ENCODE measurements at places on chromosomes 5 and 9. TPM values are rescaled to one million over a fixed set of nuclear protein-coding genes. Genes with fewer than 3 reads are reported as not detected.

GRCh38 chr5:38148021-38148625, 110.2 kb upstream of the EGFLAM start:
- no peaks in the 10 kb centered on the region for H3K4me1 ChIP-seq
- H3K4me3 ChIP-seq = no peak overlapping the region
- H3K36me3 ChIP-seq = no peaks in the 10 kb centered on the region
- no peaks in the 10 kb centered on the region for H3K27me3 ChIP-seq
- no peak overlapping the region for H3K27ac ChIP-seq
- no peak for DNase-seq

DNA sequence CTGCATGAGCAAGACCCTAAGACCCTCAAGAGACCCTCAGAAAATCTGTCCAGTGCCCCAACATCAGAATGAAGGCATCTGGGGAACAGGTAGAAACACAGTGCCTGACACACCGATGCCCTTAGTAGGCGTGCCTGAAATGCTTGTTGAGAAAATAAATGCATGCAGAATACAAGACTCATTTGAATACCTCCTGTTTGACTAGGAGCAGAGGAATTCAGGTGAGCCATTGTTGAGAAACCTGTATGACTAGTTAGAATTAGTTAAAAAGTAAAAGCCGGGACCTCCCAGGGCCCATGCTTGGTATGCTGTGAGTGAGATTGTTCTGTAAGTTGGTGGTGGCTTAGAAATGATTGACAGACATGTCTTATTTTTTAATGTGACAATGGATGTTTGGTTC, 55.0 kb downstream of the WWC1 start:
- no peak overlapping the region for H3K4me3 ChIP-seq
- DNase-seq = no peak
- H3K4me1 ChIP-seq = no peaks in the 10 kb centered on the region
- peaks cover 4% of the 10 kb centered on the region for H3K27me3 ChIP-seq

DNA sequence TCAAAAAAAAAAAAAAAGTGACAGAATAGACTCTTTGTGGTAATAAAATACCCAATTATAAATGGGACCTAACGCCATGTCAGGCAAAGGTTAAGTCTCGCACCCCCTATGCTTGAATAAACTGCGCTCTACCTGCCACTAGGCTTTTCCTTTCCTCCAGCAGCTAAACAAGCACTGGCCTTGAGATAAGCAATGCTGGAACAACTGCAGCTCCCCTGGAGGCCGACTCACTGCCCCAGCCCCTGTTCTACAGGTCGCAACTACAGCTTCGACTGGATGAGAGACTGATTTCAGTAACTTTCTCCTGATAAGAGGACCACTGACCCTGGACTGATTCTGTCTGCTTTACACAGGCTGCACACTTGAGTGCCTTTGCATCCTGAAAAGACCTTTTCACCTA, 210.2 kb downstream of the HSPA4 start:
- no peak overlapping the region for H3K27ac ChIP-seq
- no peak overlapping the region for H3K4me3 ChIP-seq
- DNase-seq = no peak
- H3K4me1 ChIP-seq = peaks cover 17% of the 10 kb centered on the region
- peaks cover 10% of the 10 kb centered on the region for H3K27me3 ChIP-seq

DNA sequence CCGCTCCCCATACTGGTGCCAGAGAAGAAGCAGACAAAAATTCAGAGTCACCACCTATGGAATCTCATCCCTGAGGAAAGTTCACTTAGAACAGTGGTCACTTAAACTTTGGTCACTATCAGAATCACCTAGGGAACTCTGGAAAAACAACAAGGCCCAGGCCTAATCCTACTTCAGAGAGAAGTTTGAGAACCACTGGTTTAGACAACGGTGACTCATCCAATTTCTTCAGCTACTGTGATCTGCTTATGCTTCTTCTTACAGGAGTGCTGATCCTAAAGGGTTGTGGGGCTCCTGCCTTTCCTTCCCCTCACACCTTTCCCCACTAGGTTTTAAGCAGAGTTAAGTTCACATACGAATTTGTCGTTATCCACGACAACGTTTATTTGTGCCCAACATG, 194.7 kb upstream of the KLF4 start:
- H3K4me3 ChIP-seq = no peak overlapping the region
- no peak for DNase-seq
- H3K4me1 ChIP-seq = no peaks in the 10 kb centered on the region

- no peak overlapping the region for H3K4me3 ChIP-seq
- H3K4me1 ChIP-seq = peaks cover 52% of the 10 kb centered on the region
- H3K27me3 ChIP-seq = no peaks in the 10 kb centered on the region
Observed at GRCh38 chr9:5453004-5453403, 2.7 kb downstream of the CD274 start.

DNA sequence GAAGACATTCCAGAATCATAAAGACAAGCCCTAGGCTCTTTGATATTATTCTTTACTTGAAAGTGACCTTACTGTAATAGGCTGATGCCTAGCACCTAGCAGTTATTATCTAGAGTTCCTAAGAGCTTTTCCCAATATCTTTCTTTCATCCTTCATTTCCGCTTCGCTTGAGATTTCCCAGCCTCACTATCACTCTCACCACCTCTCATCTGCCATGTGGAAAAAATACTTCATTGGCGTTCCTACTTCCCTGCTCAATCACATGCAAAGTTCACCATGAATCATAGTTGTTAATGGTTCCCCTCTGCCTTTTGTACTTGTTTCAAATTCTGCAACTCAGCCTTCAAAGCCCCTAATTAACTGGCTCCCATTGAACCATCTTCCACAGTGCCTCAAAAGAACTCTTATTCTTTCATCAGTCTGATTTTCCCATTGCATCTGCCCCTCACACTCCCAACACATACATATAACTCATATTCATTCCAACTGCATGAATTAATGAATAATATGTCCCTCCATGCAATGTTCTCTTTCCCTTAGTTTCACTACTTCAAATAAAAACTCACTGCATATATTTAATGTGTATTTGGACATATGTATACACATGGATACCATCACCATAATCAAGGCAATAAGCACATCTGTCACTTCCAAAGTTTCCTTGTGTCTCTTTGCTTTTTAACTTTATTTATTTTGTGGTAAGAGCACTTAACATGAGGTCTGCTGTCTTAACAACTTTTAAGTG, 221.6 kb downstream of the PARP8 start:
- H3K4me3 ChIP-seq = no peak overlapping the region
- no peaks in the 10 kb centered on the region for H3K4me1 ChIP-seq
- H3K36me3 ChIP-seq = no peaks in the 10 kb centered on the region
- no peak for DNase-seq

GRCh38 chr5:60535198-60535597, 164.8 kb downstream of the DEPDC1B start:
- H3K27ac ChIP-seq = no peak overlapping the region
- no peak for DNase-seq
- H3K4me3 ChIP-seq = no peak overlapping the region
- H3K36me3 ChIP-seq = no peaks in the 10 kb centered on the region
- peaks cover 7% of the 10 kb centered on the region for H3K27me3 ChIP-seq
- peaks cover 10% of the 10 kb centered on the region for H3K4me1 ChIP-seq

DNA sequence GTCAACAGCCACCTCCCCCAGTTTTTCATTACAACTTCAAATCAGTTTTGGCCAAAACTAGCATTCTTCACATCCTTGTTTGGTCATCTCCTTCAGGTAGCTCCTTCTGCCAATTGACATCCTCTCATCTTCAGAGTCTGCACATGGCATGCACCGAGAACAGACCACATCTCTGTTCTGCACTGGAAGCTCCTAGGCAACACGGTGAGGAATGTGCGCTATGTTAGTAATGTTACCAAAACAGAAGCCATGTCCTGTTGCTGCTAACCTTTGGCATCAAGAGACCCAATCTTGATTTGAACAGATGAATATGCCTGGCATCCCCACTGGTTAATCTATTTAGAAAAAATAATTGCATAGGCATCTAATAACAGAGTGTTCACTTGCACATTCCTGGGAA, 5.1 kb upstream of the HK3 start:
- no peak for DNase-seq
- peaks cover 18% of the 10 kb centered on the region for H3K4me1 ChIP-seq
- H3K4me3 ChIP-seq = no peak overlapping the region

The SLC4A9 gene
- 0.13 TPM for total RNA-seq

The SPEF2 gene
- 5.1 TPM for total RNA-seq

Measured in activated CD8-positive, alpha-beta T cell treated with anti-CD3 and anti-CD28 coated beads, Interleukin-2, amount 10 ng/mL, durations not matched to agents 7 days and 5 days (primary cell).